ENCODE measurements at places on chromosomes 1 and 21.
A peak's percentile ranks its signal among the peaks of the same experiment; 100 is the strongest.

GRCh38 chr1:207076181-207076955 lies 12.3 kb upstream of the C4BPB start:
- no peak for DNase-seq

- DNase-seq = no peak
Measured at GRCh38 chr1:17635811-17636210, 96.3 kb downstream of the ARHGEF10L start.

GRCh38 chr1:93000751-93001175 lies 39.5 kb upstream of the DIPK1A start:
- DNase-seq = no peak

DNA sequence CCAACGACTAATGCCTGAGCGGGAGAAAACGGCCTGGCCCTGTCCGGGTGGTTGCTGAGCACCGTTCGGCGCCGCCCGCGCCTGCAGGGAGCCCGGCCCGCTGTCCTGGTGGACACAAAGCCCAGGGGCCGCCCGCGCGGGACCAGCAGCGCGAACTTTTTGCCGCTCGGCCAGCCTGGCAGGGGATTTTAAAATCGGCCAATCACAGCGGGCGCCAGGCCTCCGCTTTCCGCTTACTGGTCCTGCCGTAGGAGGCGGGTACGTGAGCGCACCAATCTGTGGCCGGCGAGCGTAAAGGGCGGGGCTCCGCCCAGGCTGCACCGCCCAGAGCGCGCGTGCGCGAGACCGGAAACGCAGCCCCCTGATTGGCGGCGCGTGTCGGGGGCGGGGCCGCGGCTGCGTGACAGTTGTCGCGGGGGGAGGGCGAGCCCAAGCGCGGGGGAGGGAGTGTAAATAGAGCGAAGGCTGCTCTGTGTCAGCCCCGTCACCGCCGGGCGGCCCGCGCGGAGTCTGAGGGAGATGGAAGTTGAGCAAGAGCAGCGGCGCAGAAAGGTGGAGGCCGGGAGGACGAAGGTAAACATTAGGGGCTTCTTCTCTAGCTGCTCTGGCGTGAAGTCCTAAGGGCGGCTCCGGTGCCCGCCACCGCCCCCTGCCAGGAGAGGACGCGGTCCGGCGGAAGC lies at the start of the genes C21orf58 and PCNT:
Gene C21orf58, minus strand, starts transcription at position 161 of the 680 bp plus-strand sequence. CDS start 1,132 bp downstream, outside the sequence.
Gene PCNT, plus strand, starts transcription at position 447 of the 680 bp plus-strand sequence. Its CDS starts 73 bp downstream, at position 520.
- DNase-seq = peak; percentile 95

DNA sequence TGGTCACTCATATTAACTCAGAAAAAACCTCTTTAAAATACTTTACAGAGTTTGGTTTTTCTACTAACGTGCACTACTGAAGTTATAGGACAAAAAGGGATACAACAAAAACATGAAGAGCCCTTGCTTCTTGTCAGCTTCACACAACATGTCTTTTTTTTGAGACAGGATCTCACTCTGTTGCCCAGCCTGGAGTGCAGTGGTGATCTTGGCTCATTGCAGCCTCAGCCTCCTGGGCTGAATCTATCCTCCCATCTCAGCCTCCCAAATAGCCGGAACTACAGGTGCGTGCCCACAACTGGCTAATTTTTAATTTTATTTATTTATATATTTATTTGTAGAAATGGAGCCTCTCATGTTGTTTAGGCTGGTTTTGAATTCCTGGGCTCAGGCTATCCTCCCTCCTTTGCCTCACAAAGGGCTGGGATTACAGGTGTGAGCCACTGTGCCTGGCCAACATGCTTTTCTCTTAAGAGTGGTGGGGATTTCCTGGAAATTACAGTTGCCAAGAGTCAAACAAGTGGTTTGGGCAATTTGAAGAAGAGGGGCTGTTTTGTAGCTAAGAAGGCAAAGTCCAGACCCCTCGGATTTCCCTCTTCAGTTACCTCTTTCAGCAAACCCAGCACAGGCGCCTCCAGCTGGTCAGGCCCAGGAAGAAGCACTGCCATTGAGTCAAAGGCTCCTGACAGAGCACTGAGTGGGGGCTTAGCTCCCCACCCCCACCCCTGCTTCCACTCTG lies 6.4 kb upstream of the SMPDL3B start:
- DNase-seq = no peak
